ENCODE measurements at places on chromosomes 12 and 14.

DNA sequence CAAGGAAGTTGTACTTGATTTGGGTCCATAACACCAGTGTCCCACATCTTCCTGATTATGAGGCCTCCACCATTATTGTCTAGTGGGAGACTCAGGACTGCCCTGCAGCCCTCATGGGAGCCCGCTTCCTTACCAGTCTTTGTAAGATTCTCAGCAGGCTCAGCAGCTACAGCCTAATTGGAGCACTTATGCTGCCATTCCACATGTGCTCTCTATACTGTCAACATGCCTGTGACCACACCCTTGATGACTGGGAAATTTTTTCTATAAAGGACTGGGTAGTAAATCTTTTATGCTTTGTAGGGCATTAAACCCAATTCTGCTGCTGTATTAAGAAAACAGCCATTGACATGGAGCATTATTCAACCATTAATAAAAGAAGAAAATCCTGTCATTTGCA is 145.5 kb upstream of the IGF1 start:
- DNase-seq: no peak

DNA sequence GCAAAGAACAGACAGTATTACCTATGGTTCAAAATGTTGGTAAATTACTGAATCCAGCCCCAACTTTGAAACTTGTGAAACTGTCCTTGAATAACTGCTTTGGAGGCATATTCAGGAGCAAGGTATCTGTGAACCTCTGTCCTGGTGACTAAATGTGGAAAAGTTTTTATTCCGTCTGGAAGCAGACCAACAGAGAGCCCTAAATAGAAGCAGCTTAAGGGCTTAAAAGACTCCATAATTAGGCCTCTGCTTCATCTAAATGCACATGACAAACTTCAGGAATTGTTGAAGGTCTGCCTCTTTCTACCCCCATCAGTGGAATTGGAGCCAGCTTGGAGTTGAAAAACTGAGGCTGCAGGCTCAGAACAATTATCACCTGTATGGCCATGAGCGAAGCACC is 276.5 kb downstream of the KCNH5 start:
- DNase-seq: no peak

DNA sequence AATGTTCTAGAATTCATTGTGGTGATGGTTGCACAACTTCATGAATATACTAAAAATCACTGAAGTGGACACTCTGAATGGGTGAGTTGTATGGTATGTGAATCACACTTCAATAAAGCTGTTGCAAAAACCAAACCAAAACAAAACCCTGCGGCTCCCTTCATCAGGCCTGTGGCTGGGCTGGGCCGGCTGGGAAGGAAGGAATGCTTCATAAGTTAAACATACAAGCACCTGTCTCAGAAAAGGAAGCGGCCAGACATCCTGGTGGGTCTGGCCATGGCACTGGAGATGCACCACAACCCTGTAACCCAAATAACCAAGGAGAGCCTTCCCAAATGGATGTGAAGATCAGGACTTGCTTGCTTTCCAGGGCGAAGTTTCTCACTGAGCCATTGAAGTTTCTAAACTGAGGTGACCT is 34.9 kb downstream of the TTC7B start:
- DNase-seq: no peak

DNA sequence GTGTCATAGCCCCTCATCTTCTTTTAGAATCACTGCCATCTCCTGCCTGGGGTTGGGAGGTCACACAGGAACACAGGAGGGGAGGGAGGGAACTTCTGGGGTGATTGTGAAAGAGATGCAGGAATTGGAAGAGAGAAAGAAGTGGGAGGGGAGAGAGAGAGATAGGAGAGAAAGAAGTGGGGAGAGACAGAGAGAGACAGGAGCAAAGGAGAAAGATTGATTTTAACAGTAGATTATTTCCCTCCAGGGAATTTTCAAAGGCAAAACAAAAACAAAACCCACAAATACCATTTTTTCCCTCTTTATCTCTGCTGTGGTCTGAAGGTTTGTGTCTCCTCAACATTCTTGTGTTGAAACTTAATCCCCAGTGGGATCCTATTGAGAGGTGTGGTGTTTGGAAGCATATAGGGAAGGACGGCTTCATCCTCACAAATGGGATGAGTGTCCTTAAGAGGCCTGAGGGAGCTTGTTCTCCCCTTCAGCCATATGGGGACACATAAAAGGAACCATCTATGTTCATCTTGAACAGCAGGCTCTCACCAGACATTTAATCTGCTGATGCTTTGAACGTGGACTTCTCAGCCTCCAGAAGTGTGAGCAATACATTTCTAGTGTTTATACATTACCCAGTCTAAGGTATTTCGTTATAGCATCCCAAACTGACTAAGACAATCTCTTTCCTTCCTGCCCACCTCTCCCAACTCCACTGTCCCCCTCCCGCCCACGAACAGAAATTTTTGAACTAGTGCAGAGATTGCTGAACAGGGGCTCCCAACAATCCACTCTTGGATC is 134.9 kb upstream of the MAX start:
- DNase-seq: no peak

DNA sequence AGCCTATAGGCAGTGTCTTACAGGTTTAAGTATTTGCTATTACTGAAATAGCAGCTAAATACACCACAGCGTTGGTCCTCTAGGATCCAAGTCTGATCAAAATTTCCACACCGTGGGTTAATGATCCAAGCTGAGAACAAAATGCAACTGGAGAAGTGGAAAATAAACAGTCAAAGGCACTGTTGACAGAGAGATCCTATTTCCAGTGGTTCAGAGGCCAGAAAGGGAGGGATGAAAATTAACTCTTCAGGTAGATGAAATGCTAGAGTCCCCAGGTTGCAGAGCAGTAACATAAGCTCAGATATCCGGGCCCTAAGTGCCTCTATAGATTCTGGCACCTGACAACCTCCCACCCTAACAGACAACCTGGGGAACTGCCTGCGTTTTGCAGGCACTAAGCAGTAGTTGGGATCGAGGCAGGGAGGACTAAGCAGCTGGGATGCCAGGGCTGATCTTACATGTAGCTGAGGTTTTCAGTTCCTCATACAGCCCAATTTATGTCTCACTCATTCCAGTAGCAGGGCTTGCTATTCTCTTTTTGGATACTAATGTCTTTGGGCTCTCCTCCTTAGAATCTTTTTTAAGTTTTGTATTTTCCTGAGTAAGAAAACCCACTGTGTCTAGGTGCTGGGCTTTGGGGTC is 42.7 kb upstream of the CRACR2A start:
- DNase-seq: peak; percentile 73

GRCh38 chr14:52660832-52661231 is 34.5 kb downstream of the ERO1A start:
- DNase-seq: no peak

DNA sequence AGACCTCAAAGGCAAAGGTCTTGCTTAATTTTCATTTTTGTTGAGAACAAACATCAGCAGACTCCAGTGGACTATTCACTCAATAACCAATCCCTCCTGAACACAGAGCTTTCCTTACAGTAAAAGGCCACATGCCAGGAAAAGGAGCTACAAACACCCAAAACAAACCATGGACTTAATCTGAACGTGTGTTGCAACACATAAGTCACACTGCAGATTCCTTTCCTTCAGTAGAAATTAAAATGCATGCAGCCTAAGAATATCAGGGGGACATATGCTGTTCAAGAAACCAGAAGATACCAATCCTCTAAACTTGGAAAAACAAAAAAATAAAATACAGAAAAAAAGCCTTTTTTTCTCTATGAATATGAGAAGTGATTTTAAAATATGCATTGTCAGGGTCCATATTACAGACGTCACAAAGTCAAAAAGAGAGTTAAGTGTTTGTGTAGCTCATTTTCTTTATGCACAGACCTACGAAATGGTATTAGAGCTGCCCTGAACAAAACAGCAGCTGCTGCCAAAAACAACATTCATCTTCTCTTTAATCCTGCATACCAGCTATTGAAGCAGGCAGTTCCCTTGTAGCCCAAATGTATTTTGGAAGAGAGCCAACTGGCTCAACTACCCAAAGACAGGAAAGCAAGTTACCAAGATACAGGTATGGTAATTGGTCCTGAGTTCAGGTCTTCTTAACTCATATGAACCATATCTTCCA is 26.2 kb downstream of the KITLG start:
- peak; percentile 79 for DNase-seq

GRCh38 chr12:93390549-93391297 is 13.0 kb downstream of the NUDT4 start:
- no peak for DNase-seq

DNA sequence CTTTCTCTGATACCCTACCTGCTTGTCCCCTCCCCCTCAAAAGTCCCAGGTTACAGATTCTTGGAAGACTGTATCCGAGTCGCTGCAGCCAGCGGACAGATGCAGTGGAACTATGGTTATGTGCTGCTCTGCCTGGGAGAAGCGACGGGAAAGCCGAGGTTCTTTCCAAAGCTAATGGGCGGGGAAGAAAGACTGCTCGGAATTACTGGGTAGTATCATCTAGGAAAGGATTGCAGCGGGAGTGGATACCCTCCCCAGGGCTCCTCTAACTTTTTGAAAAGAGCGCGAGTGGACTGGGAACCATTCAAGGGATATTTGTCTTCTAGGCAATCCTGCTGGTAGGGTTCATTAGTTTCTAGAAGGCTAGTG is 1.4 kb downstream of the PTHLH start:
- no peak for DNase-seq
